ENCODE measurements at places on chromosomes 3 and 15.

DNA sequence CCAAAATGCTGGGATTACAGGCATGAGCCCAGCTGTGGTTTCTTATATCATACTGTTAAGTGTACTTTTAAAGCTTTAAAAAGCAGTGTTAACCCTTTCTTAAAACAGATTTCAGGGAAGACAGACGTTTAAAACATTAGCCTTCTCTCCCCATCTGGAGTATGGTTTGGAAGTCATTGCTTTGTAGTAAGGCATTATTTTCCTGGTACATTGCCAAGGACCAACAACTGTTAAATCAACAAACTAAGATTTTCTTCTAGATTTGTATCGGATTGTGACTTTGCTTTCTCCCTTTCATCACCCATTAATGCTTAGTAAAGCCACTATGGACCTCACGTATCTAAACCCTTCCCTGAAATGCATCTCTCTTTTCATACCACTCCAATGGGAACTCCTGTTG is 50.5 kb downstream of the UBE2E1 start:
- DNase-seq = no peak
- H3K4me3 ChIP-seq = no peak overlapping the region
- H3K27ac ChIP-seq = no peak overlapping the region
- H3K27me3 ChIP-seq = no peaks in the 10 kb centered on the region
- peaks cover 30% of the 10 kb centered on the region for H3K4me1 ChIP-seq

- H3K27ac ChIP-seq = no peak overlapping the region
- no peak overlapping the region for H3K4me3 ChIP-seq
- no peak for DNase-seq
- H3K27me3 ChIP-seq = peaks cover 63% of the 10 kb centered on the region
- H3K4me1 ChIP-seq = peaks cover 27% of the 10 kb centered on the region
- peaks cover 11% of the 10 kb centered on the region for H3K36me3 ChIP-seq
Observed at GRCh38 chr3:45861043-45861719, 19.3 kb upstream of the LZTFL1 start.

DNA sequence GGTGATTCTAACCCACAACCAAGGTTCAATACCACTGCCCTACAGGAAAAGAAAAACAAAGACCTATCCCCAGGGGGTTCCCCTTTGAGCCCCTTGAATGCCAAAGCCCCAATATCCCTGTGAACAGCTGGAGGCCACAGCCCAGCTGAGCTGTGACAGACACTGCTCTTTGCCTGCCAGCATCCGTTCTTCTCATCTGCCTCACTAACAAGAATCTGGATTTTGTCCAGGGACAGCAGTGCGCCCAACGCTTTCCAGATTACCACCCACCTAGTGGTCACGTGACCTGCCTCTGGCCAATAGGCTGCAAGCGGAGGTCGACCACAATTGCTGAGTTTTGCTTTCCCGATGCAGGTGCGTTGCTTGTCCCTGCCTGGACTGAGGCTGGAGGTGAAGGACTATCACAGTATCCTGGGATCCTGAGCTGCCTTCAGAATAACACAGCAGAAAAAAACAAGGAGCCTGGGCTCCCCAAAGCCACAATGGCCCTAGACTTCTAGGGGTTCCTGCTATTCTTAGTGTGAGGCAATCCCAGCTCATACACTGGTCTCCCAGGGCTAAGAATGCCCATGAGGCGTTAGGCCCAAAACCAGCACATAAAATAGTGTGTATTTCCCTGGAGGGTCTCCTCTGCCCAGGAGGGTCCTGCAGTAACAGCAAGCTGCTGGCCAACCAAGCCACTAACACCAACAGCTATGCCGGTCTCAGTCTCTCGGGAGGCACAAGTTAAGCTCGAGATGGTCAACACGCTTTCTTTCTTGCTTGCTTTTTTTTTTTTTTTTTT is 13.8 kb downstream of the BDH1 start:
- peaks cover 13% of the 10 kb centered on the region for H3K36me3 ChIP-seq
- H3K4me1 ChIP-seq = no peaks in the 10 kb centered on the region
- H3K4me3 ChIP-seq = no peak overlapping the region

DNA sequence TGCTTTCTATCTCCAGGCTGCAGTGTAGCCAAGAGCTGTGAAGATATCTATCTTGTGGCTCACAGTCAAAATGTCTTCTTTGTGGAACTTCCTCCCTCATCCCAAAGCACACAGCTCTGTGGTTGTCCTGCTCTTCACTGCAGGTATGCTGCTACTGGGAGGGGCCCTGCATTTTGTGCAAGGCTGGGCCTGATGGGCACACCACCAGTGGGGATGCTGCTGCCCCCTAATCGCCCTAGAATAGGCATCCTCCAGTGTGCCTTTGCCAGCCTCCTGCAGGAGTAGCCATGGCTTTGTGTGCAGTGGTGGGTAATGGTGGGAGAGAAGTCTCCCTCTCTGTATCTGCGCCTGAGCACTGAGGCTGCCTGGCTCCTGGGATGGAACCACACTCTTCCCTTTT is 297.3 kb downstream of the DOCK3 start:
- DNase-seq = no peak
- peaks cover 2% of the 10 kb centered on the region for H3K36me3 ChIP-seq
- no peak overlapping the region for H3K4me3 ChIP-seq
- peaks cover 14% of the 10 kb centered on the region for H3K4me1 ChIP-seq
- H3K27ac ChIP-seq = no peak overlapping the region
- peaks cover 2% of the 10 kb centered on the region for H3K27me3 ChIP-seq

DNA sequence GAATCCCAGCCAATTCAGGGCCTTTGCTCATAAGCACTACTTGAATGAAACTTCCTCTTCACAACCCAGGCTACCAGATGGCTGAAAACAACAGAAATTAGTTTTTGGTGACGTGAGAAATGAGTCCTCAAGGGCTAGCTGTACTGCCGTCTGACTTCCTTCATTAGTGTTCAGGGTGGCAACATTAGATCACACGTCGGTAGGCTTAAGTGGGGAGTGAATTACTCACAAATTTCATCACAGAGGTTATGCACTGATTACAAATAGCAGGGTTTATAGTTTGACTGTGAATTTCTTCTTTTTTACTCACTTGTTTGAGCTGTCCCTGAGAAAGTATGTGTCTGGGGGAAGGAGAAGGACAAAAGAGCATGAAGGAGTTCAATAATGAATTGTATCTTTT is 397.2 kb downstream of the GAP43 start:
- H3K27me3 ChIP-seq = no peaks in the 10 kb centered on the region
- no peak overlapping the region for H3K27ac ChIP-seq
- H3K36me3 ChIP-seq = no peaks in the 10 kb centered on the region
- DNase-seq = no peak

GRCh38 chr3:177420651-177421480 is 223.6 kb upstream of the TBL1XR1 start:
- peak overlapping the region; percentile 80 for H3K27ac ChIP-seq
- no peaks in the 10 kb centered on the region for H3K36me3 ChIP-seq
- no peaks in the 10 kb centered on the region for H3K27me3 ChIP-seq
- H3K4me1 ChIP-seq = peaks cover 34% of the 10 kb centered on the region

- peak overlapping the region; percentile 86 for H3K4me3 ChIP-seq
- H3K36me3 ChIP-seq = peaks cover 30% of the 10 kb centered on the region
- peaks cover 24% of the 10 kb centered on the region for H3K4me1 ChIP-seq
- peak overlapping the region; percentile 69 for H3K27ac ChIP-seq
- no peaks in the 10 kb centered on the region for H3K27me3 ChIP-seq
Observed at GRCh38 chr15:34436126-34436955, 1.3 kb downstream of the GOLGA8A start.

GRCh38 chr3:172410702-172411477 is 37.4 kb downstream of the GHSR start:
- no peak overlapping the region for H3K4me3 ChIP-seq
- peaks cover 13% of the 10 kb centered on the region for H3K27me3 ChIP-seq
- H3K36me3 ChIP-seq = no peaks in the 10 kb centered on the region
- H3K27ac ChIP-seq = no peak overlapping the region

DNA sequence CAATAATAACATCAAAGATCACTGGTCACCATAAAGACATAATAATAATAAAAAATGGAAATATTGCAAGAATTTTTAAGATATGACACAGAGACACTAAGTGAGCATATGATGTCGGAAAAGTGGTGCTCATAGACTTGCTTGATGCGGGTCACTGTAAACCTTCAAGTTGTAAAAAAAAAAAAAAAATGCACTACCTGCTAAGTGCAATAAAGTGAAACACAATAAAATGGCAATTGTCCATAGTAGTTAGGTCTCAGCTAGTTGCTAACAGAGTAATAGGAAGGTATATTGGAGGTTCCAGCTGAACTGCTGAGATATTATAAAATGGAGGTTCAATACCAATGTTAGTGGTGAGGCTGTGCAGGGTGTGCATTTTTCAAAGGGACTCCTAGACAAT is 146.6 kb upstream of the MRPS22 start:
- H3K27me3 ChIP-seq = peaks cover 16% of the 10 kb centered on the region
- H3K4me1 ChIP-seq = peaks cover 3% of the 10 kb centered on the region
- no peak overlapping the region for H3K4me3 ChIP-seq
- peaks cover 2% of the 10 kb centered on the region for H3K36me3 ChIP-seq

GRCh38 chr15:60605879-60606307 is 127.0 kb upstream of the ICE2 start:
- DNase-seq = no peak
- H3K4me3 ChIP-seq = no peak overlapping the region
- H3K4me1 ChIP-seq = peaks cover 8% of the 10 kb centered on the region
- no peak overlapping the region for H3K27ac ChIP-seq

DNA sequence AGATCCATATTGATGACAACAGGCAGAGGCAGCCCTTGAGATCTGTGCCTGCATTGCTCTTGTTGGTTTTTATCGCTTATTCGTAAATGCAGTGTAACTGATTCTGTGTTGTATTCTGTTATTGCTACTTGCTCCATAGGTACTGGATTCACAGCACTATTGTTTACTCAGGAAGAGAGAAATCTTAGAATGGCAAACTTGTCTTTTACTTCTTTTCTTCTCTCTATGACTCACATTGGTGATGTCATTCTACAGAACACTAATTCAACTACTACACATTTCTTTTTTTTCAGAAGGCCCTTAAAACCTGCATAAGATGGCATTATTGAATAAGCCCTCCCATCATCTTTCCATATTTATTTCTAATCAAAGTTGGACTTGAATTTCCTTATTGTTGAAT is 201.0 kb upstream of the GBE1 start:
- no peak overlapping the region for H3K4me3 ChIP-seq
- no peaks in the 10 kb centered on the region for H3K36me3 ChIP-seq
- peaks cover 5% of the 10 kb centered on the region for H3K27me3 ChIP-seq
- no peak overlapping the region for H3K27ac ChIP-seq
- no peak for DNase-seq

DNA sequence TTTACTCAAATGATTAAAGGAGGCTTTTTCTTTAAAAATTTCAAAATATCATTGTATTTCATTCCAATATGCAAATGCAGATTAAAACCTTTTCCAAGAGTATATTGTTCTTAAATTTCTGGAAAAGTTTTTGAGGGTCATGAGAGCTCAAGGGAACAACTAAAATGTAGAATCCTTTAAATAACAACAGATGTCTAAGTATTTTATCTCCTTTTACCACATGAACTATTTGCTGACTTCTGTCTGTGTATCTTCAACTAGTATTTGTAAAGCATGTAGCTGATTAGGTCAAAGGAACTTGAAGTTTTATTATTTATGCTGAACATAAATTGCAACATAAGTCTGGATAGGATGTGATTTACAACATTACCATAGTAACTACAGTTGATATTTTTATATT is 402.6 kb downstream of the CNTN6 start:
- no peaks in the 10 kb centered on the region for H3K27me3 ChIP-seq
- no peaks in the 10 kb centered on the region for H3K36me3 ChIP-seq
- H3K4me1 ChIP-seq = no peaks in the 10 kb centered on the region
- H3K4me3 ChIP-seq = no peak overlapping the region

- peaks cover 5% of the 10 kb centered on the region for H3K4me1 ChIP-seq
- no peaks in the 10 kb centered on the region for H3K27me3 ChIP-seq
- no peak for DNase-seq
- peaks cover 4% of the 10 kb centered on the region for H3K36me3 ChIP-seq
Observed at GRCh38 chr3:113638910-113639309, 57.5 kb downstream of the USF3 start.

DNA sequence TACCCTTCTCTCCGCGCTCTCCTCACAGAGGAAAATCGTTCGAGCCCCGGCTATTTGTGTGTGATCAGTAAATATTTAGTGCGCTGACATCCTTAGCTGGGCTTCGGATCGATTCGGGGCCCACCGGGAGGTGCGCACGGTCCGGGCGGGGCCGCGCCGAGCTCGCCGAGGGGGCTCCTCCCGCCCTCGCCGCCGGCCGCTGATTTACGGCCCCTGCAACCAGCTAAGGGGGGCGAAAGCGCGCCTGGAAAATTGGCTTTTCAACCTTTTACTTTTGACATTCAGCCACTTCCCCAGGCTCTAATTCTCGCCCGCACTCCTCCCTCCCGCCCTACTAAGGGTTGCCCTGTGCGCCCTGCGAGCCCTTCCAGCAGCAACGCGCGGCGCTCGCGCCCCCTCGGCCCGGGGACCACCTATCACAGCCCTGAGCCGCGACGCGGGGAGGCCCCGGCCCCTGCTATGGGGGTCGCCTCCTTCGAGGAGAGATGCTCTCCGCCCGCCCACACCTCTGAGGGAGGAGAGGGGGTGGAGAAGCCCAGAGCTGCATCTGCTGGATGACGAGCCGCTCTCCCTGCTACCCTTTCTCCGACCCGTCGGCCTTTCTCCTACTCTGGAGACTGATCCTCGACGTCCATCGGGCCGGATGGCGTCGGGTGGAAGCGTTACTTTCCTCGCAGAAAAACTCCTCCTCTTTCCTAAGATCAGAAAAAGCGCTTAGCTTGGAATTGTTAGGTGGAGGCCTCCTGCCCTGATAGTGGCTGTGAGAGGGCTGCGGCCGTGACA is 7.8 kb upstream of the NR2F2 start:
- peaks cover 82% of the 10 kb centered on the region for H3K27me3 ChIP-seq
- H3K4me3 ChIP-seq = no peak overlapping the region
- H3K27ac ChIP-seq = no peak overlapping the region
- DNase-seq = no peak
- H3K4me1 ChIP-seq = peaks cover 6% of the 10 kb centered on the region

GRCh38 chr15:92725171-92725570 is 69.6 kb upstream of the FAM174B start:
- H3K4me3 ChIP-seq = no peak overlapping the region
- no peaks in the 10 kb centered on the region for H3K27me3 ChIP-seq
- H3K36me3 ChIP-seq = peaks cover 5% of the 10 kb centered on the region

GRCh38 chr15:84631706-84632272 is 22.3 kb downstream of the WDR73 start:
- no peaks in the 10 kb centered on the region for H3K27me3 ChIP-seq
- H3K36me3 ChIP-seq = peaks cover 26% of the 10 kb centered on the region
- peak overlapping the region; percentile 96 for H3K27ac ChIP-seq
- H3K4me1 ChIP-seq = peaks cover 26% of the 10 kb centered on the region
- peak; percentile 21 for DNase-seq
- H3K4me3 ChIP-seq = peak overlapping the region; percentile 98

- DNase-seq = peak; percentile 26
- H3K27ac ChIP-seq = peak overlapping the region; percentile 84
- H3K36me3 ChIP-seq = peaks cover 26% of the 10 kb centered on the region
- no peaks in the 10 kb centered on the region for H3K27me3 ChIP-seq
- peaks cover 65% of the 10 kb centered on the region for H3K4me1 ChIP-seq
Observed at GRCh38 chr15:58517252-58517681, 85.5 kb downstream of the LIPC start.

GRCh38 chr3:151265166-151265565 is 13.2 kb downstream of the P2RY14 start:
- H3K4me3 ChIP-seq = no peak overlapping the region
- H3K27ac ChIP-seq = no peak overlapping the region

- no peaks in the 10 kb centered on the region for H3K27me3 ChIP-seq
- H3K4me3 ChIP-seq = no peak overlapping the region
- no peak overlapping the region for H3K27ac ChIP-seq
Observed at GRCh38 chr15:42120285-42120684, 25.9 kb upstream of the PLA2G4D start.
